ENCODE measurements at places on chromosomes 12 and 14.

GRCh38 chr14:77799863-77800730 lies at the start of gene ADCK1:
Gene ADCK1 (plus strand): TSS chr14:77800109. CDS start chr14:77818979, 18,870 bp downstream.
- peak; percentile 32 for DNase-seq

DNA sequence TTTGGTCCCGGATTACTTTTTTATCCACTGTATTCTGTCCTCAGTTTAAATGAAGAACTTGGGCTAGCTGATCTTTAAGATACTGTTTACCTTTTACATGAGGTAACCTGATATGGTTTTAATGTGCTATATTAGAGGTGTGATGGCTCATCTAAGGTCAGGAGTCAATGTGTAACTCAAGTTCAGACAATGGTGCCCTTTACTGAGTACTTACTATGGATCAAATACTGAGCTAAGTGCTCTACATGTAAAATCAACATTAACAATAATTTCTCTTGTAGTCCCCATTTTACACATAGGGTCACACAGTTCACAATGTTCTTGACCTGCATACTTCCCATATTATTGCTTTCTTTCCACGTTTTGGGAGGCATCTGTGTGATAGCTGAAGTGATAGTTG lies 79.2 kb downstream of the CEP83 start:
- DNase-seq: no peak

GRCh38 chr14:31884776-31885379 lies 192.2 kb upstream of the ARHGAP5 start:
- no peak for DNase-seq

DNA sequence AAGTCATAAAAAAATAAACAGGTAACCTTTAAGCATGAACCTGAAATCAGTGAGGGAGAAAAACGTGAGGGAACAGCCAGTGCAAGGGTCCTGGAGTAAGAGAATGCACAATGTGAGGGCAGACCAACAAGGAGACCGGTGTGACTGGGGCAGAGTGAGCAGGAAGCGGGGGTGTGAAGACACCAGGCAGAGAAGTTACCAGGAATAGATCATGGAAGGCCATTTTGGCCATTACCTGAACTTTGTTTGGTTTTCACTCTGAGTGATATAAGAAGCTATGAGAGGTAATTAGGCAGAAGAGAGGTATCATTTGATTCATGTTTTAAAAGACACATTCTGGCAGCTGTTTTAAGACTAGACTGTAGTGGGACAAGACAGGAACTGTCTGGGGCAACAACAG lies 15.0 kb downstream of the PAH start:
- no peak for DNase-seq

GRCh38 chr12:30213166-30213565 lies 429.4 kb upstream of the TMTC1 start:
- DNase-seq: no peak

DNA sequence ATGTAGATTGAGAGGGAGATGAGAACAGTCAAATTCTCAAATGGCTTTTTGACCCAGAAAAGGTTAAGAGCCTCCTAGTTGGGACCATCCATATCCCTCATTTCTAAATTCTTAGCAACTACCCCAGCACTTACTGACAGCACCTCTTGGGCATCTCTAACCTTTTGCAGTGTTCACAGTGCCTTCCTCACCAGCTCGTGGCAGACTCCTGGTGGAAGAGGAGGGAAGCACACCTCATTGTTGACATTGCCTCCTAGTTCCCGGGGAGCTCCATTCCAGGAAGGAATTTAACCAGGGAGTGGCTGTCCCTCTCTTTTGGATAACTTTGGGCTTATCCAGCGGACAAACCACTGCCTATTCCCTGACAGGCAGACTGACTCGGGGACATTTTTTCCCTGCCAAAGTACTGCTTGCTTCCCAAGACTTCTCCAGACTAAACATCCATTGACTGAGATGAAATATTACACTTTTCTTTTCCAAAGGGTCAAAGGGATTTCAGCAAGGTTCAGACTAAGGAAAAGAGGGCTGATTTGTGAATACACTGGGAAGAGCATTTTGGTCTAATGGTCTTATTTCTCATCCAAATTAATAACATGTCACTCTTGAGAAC lies 9.0 kb upstream of the OR6J1 start:
- DNase-seq: peak; percentile 17

GRCh38 chr12:52003016-52003550 lies 3.7 kb upstream of the TAMALIN start:
- DNase-seq: no peak

GRCh38 chr12:11805680-11806079 lies 156.2 kb downstream of the ETV6 start:
- DNase-seq: no peak

- no peak for DNase-seq
Observed at GRCh38 chr14:23580152-23580926, 1.7 kb upstream of the JPH4 start.

- DNase-seq: no peak
Observed at GRCh38 chr14:38210587-38211216, 3.0 kb downstream of the SSTR1 start.

DNA sequence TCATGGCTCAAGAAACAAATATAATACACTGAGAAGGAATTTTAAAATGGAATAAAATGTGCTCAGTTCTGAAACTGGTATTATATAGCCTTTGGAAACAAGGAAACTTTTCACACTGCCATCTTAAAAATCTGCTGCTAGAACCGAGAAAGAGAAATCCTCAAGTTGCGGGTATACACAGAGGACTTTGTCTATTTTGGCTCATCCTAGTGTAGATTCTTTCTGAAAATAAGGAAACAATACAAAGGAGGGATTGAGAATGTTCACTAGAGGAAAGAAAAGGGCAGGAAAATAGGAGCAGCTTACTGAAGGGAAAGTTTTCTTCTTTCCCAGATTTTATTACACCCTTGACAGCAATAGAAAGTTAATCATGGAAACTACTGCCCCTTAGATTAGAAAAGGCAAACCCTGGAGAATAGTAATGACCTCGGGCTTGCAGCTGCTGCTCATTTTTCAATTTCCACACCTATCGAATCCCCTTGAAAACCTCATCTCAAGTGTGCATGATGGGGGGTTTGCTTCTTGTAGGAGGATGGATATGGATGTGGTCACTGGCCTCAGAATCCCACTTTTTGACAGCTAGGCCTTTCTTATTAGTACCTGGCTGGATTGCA lies 104.6 kb downstream of the DAAM1 start:
- DNase-seq: no peak

- DNase-seq: no peak
Observed at GRCh38 chr12:4153343-4153892, 120.1 kb upstream of the CCND2 start.

GRCh38 chr14:97788364-97788763 lies 991.2 kb downstream of the VRK1 start:
- no peak for DNase-seq

GRCh38 chr12:109738209-109738608 lies 24.6 kb downstream of the FAM222A start:
- no peak for DNase-seq

DNA sequence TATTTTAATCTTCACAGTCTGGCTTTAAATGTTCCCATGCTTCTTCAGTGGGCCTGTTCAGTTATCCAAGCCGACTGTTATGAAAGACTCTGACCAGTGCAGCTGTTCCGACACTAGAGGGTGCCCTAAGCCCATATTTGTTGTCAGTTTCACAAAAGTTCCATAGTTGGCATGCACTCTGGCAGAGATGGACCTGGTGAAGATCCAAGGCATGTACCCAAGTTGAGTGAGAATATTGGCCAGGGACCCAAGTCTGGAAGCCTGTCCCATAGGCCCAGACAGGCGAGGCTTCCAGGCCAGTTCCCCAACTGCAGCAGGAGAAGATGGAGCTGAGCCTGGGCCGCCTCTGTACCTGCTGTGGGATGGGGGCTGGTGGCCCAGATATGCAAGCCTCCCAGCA lies 27.4 kb upstream of the GUCY2C start:
- DNase-seq: no peak

DNA sequence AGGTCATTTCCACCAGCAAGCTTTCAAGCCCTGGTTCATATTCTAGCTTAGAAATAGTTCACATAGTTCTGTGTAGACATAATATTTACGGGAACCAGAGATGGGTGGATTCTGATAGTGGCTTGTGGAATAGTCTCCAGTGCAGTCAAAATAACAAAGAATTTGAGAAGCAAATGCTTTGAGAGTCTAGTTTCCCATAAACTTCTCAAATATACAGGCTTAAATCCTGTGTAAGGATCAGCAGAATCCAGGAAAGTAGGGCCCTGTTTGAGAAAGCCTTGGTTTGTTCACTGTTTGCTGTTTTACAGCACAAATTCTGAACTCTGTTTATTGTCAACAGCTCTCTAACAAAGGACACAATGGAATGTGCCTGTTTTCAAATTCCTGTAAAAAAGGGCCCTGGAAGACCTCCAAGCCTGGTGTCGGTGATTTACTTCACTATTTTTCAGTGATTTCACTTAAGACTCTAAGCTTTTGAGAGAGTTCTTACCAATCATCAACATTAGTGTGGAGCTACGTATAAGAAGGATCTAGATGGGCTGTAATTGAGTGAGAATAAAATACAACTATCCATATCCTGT lies 11.4 kb upstream of the FOS start:
- no peak for DNase-seq

- no peak for DNase-seq
Observed at GRCh38 chr12:32679920-32680237, 778 bp downstream of the DNM1L start.

DNA sequence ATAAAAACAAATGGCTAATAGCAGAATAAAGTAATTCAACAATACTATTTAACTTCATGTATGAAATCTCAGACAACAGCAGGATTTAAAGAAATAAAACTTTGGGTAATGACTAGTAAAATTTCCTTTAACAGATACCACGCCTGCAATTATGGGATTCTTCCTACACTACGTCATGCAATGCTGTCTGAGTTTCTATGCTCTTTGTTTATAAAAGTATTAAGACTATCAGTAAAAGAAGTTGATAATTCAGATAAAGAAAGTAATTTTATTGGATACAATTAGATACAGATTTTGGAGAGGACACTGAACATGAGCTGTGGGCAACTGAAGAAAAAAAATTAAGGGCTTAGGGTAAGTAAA lies 308.4 kb upstream of the LRFN5 start:
- no peak for DNase-seq

DNA sequence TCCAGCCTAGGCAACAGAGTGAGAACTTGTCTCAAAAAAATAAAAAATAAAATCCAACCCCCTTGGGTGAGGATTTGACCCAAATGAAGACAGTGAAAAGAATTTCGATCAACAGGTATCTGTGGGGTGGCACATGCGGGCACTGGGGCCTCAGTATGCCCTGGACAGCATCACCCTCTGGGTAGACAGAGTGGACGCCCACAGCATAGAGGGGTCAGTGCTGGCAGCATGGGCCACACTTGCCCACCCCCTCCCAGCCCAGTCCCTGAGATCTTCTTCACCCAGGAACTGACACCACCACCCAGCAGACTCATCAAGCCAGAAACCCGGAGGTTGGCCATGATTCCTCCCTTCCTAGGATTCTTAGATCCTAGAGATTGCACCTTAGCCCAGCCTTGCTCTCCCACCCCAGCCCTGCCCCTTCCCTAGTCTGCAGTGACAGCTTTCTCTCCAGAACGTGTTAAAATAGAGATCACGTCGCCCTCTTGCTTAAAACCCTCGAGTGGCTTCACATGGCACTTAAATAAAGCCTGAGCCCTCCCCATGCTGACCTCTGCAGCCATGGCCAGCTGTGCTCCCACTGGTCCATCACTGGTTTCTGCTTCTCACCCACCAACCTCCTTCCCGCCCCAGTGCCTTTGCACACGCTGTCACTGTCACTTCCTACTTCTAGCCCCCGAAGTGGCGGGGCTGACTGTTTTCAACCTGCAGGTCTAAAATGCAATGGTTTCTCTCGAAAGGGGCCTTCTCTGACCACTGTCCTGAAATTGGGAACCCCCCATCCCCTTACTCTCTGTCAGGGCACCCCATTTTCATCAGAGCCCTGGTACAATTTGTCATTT lies 26.2 kb upstream of the DYNC1H1 start:
- DNase-seq: no peak

DNA sequence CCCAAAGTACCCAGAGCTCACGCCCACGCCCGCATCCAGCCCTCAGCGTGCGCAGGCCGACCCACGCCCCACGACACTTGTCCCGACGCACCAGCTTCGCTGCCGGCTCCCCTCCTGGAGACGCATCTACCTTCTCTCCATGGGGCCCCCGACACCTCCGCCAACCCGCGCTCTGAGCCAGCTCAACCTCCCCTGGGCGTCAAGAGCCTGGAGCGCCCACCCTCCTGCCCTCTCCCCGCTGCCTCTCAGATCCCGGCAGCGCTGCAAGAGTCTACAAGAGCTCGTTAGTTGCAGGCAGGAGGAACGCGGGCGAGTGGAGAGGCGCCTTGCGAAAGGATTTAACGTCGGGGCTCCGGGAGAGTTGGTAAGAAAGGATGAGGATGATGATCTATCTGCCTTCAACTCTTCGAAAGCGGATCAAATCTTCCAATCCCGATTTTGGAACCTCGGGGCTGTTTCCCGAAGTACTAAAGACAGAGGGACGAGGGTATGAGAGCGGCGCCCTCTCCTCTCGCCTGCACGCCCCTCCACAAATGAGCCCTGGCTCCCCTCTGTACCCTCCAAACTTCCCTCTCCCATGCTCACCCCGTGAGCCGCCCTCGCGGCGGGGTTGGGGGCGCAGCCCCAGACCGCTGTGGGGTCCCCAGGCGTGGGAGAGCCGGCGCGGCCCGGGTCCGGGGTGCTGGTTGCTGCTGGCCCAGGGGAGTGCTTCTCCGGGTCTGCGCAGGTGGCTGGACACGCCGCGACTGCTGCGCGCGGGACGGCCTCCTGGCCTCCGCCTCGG lies 979 bp downstream of the LTBP2 start:
- no peak for DNase-seq

- no peak for DNase-seq
Observed at GRCh38 chr12:131494741-131495524, 216.0 kb upstream of the SFSWAP start.

DNA sequence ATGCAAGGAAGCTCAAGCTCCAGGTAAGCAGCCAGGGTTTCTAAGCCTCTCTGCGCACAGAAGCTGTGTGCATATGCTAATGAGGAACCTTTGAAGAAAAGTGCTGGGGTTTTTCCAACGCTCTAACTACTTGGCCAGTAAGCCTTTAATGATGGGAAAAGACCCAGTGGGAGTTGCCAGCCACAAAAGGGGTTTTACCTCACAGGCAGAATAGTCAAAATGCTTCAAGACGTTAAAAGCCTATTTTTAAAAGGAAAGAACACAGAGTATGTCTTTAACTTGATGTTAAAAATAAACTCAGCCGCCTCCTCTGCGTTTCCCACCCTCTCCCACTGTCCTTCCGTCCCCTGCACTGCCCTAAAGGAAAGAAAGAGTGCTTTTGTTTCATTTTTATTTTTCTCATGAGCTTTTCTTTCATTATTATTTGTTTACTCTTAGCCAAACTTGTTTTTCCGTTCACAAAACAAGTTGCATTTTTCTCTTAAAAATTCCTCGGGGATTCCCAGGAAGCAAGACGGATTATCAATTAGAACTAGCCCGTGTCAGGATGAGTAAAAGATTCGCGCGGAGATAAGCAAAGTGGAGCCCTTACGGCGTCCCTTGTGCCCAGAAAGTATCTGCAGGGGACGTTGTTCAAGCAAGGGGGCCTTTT lies 209.8 kb upstream of the NUDT4 start:
- no peak for DNase-seq

GRCh38 chr12:11688379-11688778 lies 38.9 kb downstream of the ETV6 start:
- no peak for DNase-seq

- DNase-seq: peak; percentile 29
Observed at GRCh38 chr14:82421286-82421685, 887.6 kb upstream of the SEL1L start.

- DNase-seq: no peak
Observed at GRCh38 chr12:89405626-89406345, 53.5 kb upstream of the DUSP6 start.

Measured in forelimb muscle (tissue), 1 donor.